Activated T-helper 1 cell treated with anti-CD3 and anti-CD28 coated beads, Interleukin-12 subunit alpha, Interleukin-12 subunit beta, Interleukin-2, Interleukin-4 antibody, amounts not matched to agents 30 ng/mL and 10 ng/mL and 1 ng/mL, durations not matched to agents 14 hours and 24 hours and 36 hours (primary cell): ENCODE measurements at places on chromosomes 6 and 20. TPM values are rescaled to one million over a fixed set of nuclear protein-coding genes. Genes with fewer than 3 reads are reported as not detected.

FRMD1 gene
- total RNA-seq, result not detected in 2 replicates

EBF4 gene
- 12.3 and 12.6 TPM in 2 replicates for total RNA-seq

BFSP1 gene
- total RNA-seq, result 0.76 and 0.80 TPM in 2 replicates

SLC22A23 gene
- 0.05 and 0.39 TPM in 2 replicates for total RNA-seq

BPIFB2 gene
- total RNA-seq, result not detected in 2 replicates

RNF39 gene
- total RNA-seq, result not detected in 2 replicates

ARMH2 gene
- not detected in 2 replicates for total RNA-seq

OR2H1 gene
- total RNA-seq, result not detected in 2 replicates

CLVS2 gene
- total RNA-seq, result not detected in 2 replicates

PDE10A gene
- total RNA-seq, result not detected in 2 replicates

HLA-A gene
- total RNA-seq, result 1,482 and 1,503 TPM in 2 replicates

RBBP8NL gene
- total RNA-seq, result not detected in 2 replicates

SFT2D1 gene
- total RNA-seq, result 57.6 and 63.3 TPM in 2 replicates

PKIB gene
- 0.44 TPM in 1 of 2 replicates, not detected in the other for total RNA-seq

CENPW gene
- 43.4 and 44.2 TPM in 2 replicates for total RNA-seq

TREM1 gene
- total RNA-seq, result not detected in 2 replicates

SFTA2 gene
- not detected in 2 replicates for total RNA-seq

RIMS1 gene
- not detected in 2 replicates for total RNA-seq

C6orf132 gene
- 0.18 and 0.20 TPM in 2 replicates for total RNA-seq

GRIK2 gene
- not detected in 2 replicates for total RNA-seq
